ENCODE measurements at places on chromosomes 2 and 18.

DNA sequence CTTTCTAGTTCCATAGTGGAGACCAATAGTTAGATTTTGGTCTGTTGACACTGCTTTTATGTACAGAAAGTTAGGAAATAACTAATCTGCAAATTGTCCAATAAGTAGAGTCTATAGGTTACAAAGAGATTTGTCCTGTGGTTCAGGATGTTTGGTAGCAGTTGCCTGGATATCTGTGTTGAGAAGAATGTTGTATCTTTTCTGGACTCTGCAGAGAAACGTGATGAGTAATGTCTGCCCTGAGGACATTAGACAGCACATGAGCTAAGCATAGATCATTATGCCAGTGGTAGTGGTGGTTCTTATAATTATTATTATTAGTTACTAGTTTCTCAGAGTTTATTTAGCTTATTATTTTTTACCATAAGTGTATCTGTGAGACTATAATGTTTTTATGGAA lies 65.8 kb downstream of the ANKRD62 start:
- no peak for DNase-seq

- peak; percentile 80 for DNase-seq
Measured at GRCh38 chr18:49486953-49487710, at the start of gene C18orf32. Gene C18orf32, minus strand, starts transcription at chr18:49487234. Its CDS starts 3,486 bp downstream, at chr18:49483748.

GRCh38 chr2:167595839-167596471 lies 651.4 kb downstream of the STK39 start:
- DNase-seq: no peak

- DNase-seq: no peak
Measured at GRCh38 chr2:20016346-20016745, 3.9 kb upstream of the MATN3 start.

DNA sequence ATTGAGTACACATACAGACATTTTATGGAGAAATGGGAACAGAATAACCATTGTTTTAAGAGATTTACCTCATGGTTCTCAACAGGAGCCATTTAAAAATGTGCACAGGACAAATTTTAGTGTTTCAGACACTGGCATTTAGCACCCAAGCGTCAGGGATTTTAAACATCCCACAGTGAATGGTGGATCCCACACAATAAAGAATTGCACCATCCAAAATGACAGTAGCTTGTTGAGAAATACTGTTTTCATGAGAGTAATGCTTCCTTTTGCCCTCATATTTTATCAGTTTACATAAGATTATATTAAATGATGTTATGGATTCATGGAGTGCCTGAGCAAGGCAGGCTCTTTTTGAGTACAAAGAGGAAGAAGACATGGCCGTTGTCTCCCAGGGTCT lies 54.0 kb downstream of the MFSD6 start:
- DNase-seq: no peak

- no peak for DNase-seq
Measured at GRCh38 chr2:151543876-151544275, 134.2 kb downstream of the RIF1 start.

- no peak for DNase-seq
Measured at GRCh38 chr2:84674099-84674498, 157.8 kb downstream of the DNAH6 start.

GRCh38 chr2:10238396-10238795 lies 64.3 kb upstream of the HPCAL1 start:
- DNase-seq: no peak

DNA sequence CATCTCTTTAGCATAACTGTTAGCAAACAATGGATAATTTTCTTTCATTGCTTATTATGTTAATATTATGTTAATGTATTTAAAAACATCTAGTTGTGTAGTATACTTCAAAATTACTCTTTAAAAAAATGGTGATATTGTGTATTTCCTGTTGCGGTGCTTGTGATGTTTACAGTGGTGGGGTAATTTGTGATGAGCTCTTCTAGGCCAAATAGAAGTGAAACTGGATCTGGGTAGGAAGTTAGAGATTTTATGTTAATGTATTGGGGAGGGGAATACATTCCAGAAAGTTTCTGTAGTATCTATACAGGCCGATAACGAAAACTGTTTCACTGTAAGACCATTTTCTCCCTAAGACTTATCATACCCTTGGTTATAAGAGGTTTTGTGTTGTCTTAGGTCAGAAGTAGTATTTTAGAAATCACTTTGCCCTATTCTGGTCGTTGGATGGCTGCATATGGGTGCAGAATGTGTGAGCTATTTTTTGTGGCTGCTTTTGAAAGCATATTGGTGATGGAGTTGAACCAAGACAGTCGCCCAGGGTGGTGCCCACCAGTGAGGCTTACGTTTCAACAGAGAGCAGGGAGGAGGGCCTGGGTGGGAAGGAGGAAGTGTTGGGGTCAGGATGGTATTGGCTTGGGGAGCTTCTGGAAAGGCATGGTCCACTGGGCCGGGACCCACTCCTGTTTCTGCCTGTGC lies 5.8 kb downstream of the TSHZ1 start:
- DNase-seq: no peak

Measured in thoracic aorta (tissue), 2 donors.